ENCODE measurements at places on chromosomes 11 and 22. TPM values are rescaled to one million over a fixed set of nuclear protein-coding genes. Genes with fewer than 3 reads are reported as not detected.
A peak's percentile ranks its signal among the peaks of the same experiment; 100 is the strongest.

Gene TRIM22
- 32.7 TPM for total RNA-seq

Gene RPUSD4
- total RNA-seq, result 21.6 TPM

Gene PRR33
- total RNA-seq, result not detected

DNA sequence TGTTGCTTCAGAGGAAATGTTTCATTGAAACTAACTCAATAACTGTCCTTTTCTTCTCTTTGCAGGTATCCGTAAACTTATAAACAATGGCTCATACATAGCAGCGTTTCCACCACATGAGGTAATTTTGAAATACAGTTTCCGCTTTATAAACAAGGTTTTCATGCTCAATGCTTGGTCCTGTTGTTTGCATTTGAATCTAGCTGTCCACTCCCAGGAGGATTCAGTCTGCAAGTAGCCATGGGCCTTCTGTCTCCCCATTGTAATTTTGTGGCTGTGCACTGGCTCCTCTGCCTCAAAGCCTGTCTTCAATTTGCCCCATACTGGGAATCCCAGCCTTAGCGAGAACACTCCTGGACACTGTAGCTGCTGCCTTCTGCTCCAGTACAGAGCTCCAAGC, 34.7 kb downstream of the MUC15 start:
- no peaks in the 10 kb centered on the region for H3K4me1 ChIP-seq
- no peak for DNase-seq
- no peaks in the 10 kb centered on the region for H3K27me3 ChIP-seq
- no peak overlapping the region for H3K27ac ChIP-seq

DNA sequence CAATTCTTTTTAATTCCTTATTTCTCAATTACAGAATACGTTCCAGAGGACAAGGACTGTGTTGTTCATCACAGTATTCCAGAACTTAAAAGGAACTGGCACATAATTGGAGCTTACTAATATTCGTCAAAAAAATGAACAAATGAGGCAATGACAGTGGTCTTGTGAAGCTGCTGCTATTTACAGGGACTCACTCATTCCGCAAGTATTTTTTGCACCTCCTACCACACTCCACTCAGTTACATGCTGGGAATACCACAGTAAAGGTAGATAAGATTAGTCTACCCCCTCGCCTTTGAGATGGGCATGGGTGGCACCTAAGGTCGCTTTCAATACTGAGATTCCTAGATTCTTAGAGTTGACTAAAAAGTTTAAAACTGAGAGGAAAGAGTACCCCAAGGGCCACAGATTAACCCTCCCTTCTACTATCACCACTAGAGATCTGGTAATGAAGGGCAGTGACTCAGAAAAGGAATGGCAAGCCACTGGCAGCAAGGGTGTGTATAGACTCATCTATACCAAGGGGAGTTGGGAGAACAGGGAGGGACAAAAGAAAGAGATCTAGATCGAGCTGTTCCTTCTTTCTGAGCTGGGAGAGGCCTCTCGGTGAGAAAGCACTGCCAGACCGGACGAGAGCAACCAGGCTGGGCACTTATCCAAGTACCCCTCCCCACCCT, 85.0 kb downstream of the RPL27A start:
- no peak overlapping the region for H3K4me3 ChIP-seq
- H3K4me1 ChIP-seq, result peaks cover 60% of the 10 kb centered on the region
- DNase-seq, result no peak
- H3K27me3 ChIP-seq, result no peaks in the 10 kb centered on the region
- peak overlapping the region; percentile 51 for H3K27ac ChIP-seq

DNA sequence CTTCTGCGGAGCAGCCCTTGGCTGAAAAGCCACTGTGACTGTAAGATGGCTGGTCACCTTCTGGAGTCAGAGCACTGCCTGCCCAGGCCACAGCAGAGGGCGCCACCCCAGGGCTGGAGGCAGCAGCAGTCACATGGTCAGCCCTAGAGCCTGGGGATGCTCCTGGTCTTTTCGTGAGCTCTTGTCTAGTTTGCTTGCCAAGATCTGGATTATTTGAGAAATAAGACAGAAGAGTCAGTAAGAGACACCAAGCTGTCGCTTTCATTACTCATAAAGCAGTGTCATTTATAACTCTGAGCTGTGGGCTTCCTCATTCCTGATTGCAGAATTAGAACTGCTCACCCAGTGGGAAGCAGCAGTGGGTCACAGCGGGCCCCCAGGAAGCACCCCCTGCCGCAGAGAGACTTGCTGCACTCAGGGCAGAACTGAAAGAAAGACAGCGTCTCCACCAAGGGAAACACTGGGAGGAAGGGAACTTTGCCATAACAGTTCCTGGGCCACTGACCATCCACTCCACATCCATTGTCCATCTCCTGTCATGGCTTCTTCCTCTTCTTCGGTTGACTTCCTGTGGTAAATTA, 56.7 kb downstream of the PPP6R2 start:
- H3K27ac ChIP-seq, result no peak overlapping the region
- H3K4me3 ChIP-seq, result no peak overlapping the region
- H3K4me1 ChIP-seq, result peaks cover 17% of the 10 kb centered on the region
- no peaks in the 10 kb centered on the region for H3K36me3 ChIP-seq
- no peaks in the 10 kb centered on the region for H3K27me3 ChIP-seq

DNA sequence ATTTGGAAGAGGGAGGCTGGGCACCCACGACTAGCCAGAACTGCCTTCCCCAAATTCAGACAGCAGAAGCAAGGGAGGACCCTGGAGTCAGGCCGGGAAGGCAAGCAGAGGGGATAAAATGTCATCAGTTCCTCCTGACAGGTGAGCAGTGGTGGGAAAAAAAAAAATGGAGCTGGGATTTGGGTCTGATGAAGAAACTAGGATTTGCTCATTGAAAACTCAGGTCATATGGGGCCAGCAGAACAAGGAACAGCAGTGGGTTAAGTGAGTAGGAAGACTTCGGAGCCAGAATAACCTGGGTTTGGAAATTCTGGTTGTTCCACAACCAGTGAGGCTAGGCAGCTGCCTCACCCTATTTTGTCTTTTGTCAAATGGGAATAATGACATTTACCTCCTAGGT, 28.9 kb upstream of the DRD2 start:
- H3K4me1 ChIP-seq, result no peaks in the 10 kb centered on the region
- H3K36me3 ChIP-seq, result no peaks in the 10 kb centered on the region
- H3K4me3 ChIP-seq, result no peak overlapping the region
- DNase-seq, result peak; percentile 64

Gene KLHDC7B
- 0.49 TPM for total RNA-seq

GRCh38 chr11:16001044-16001568, 355.2 kb downstream of the SOX6 start:
- H3K4me3 ChIP-seq, result no peak overlapping the region
- H3K27ac ChIP-seq, result no peak overlapping the region
- peaks cover 14% of the 10 kb centered on the region for H3K4me1 ChIP-seq

DNA sequence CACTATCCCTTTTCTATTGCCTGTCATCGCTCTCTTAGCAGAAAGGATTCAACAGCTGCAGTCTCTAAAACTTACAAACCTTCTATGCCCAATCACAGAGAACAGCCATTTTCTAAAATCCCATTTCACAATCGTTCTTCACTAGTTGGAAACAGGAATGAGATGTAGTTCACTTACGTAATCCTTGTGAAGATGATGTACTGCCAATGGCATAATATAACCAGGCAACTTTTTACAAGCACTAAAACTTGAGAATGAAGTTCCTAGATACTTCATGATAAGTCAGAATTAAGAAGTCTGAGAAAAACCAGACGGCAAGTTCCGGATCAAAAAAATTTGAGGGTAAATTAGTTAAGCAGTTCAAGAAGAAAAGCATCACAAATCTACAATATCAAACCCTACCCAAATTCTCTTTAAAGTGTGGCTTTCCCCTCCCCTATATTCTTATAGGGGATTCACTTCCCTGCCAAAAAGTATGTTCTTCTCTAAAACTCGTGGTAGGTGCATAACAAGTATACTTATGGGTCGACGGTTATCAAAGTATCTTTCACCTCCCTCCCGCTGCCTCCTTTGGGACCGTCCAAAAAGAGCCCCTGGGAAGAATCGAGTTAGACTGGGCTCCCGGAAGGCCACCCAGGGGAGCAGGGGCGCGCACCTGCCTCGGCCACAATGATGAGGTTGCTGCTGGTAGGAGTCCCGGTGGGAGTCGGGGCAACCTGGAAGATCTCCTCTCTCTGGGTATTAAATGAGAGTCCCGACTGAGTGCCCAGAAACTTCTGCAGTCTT, 666 bp downstream of the MSANTD4 start:
- no peaks in the 10 kb centered on the region for H3K27me3 ChIP-seq
- H3K27ac ChIP-seq, result peak overlapping the region; percentile 80

DNA sequence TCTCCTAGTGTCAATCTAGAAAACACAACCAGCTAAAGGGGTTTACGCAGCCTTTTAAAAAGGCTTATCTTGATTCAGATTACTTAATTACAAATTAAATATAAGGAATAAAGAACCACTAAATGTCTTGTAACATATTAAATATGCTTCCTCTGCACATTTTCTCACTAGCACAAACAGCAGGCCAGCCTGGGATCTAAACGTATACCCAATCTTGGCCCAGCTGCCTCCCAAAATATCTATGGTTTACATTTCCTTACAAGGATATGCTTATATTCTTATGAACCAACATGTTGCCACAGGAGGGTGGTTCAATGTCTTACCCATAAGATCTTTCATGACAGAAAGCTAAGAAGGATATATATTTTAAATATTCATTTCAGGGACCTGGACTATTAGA, 7.7 kb downstream of the LGR4 start:
- H3K4me1 ChIP-seq, result peaks cover 36% of the 10 kb centered on the region
- no peak overlapping the region for H3K27ac ChIP-seq
- H3K27me3 ChIP-seq, result no peaks in the 10 kb centered on the region
- no peak for DNase-seq
- no peaks in the 10 kb centered on the region for H3K36me3 ChIP-seq

Gene CHST1
- total RNA-seq, result 2.0 TPM

DNA sequence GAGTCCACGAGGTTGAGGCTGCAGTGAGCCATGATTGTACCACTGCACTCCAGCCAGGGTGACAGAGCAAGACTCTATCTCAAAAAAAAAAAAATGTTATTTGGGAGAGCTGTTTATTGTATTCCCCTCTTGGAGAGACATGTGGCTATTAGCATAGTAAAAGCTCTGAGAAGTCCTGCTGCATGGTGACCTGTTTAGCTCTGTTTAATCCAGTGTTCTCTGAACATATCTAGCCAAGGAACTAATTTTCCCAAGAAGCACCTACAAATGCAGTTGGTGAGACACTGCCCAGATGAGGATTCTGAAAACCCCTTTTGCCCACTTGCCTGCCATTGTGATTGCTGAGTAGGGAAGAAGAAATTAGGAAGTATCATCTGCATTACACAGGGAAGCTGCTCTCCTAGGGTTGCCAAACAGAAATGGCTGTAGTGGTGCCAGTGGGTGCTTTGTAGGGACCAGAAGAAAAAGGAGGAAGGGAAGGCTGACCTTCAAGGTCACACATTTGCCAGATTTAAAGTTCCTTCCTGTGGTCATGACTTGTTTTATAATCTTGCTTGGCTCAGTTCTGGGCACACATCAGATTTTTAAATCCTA, 15.7 kb downstream of the TIMP3 start:
- H3K4me3 ChIP-seq, result no peak overlapping the region
- peak overlapping the region; percentile 15 for H3K27ac ChIP-seq
- peaks cover 89% of the 10 kb centered on the region for H3K4me1 ChIP-seq
- no peak for DNase-seq
- H3K27me3 ChIP-seq, result no peaks in the 10 kb centered on the region
- no peaks in the 10 kb centered on the region for H3K36me3 ChIP-seq

DNA sequence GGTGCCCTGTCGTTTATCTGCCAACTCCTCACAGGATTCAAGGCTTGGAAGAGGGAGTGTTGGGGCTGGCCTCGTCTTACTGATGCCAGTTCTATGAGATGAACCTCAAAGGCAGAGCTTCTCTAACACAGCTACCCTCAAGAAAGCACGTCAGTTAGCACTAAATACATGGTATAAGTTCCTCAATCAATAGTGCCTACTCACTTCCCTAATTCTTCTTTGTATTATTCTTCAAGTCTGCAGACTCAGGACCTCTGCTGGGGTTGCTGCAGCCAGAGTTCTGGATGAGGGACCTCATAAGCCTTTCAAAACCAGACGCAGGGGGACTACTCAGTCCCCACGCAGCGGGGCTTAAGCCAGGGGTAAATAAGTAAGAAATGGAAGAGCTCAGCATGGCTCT, 118.3 kb downstream of the VPREB1 start:
- no peak overlapping the region for H3K4me3 ChIP-seq
- no peak overlapping the region for H3K27ac ChIP-seq
- H3K36me3 ChIP-seq, result no peaks in the 10 kb centered on the region
- H3K27me3 ChIP-seq, result no peaks in the 10 kb centered on the region
- DNase-seq, result no peak

Gene JHY
- 7.6 TPM for total RNA-seq

DNA sequence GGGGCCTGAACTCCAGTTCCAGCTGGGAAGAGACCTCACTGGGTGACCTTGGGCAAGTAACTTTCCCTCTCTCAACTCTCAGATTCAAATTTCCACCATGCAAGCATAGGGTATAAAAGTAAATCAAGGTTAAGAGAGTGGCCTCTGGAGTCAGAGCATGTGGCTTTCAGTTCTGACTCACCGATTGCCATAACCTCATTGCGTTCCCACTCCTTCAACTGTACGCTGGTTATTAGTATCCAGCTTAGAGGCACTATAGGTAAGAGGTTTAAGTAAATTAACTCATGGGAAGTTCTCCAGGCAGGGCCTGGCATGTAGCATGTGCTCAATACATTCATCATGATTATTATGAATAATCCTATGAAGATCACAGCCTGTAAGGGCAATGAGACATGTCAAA, 88.3 kb downstream of the FBXO7 start:
- no peak overlapping the region for H3K4me3 ChIP-seq
- H3K27me3 ChIP-seq, result no peaks in the 10 kb centered on the region
- no peaks in the 10 kb centered on the region for H3K36me3 ChIP-seq
- peaks cover 60% of the 10 kb centered on the region for H3K4me1 ChIP-seq
- DNase-seq, result no peak

Gene FAM180B
- not detected for total RNA-seq

Gene ELMOD1
- total RNA-seq, result not detected

GRCh38 chr11:107741044-107741823, 29.4 kb upstream of the SLN start:
- no peaks in the 10 kb centered on the region for H3K36me3 ChIP-seq
- H3K27ac ChIP-seq, result no peak overlapping the region
- DNase-seq, result no peak
- H3K27me3 ChIP-seq, result no peaks in the 10 kb centered on the region

GRCh38 chr11:28798286-28798685, 690.1 kb downstream of the METTL15 start:
- H3K36me3 ChIP-seq, result no peaks in the 10 kb centered on the region
- DNase-seq, result no peak
- H3K27me3 ChIP-seq, result no peaks in the 10 kb centered on the region
- H3K4me1 ChIP-seq, result no peaks in the 10 kb centered on the region
- no peak overlapping the region for H3K27ac ChIP-seq
- no peak overlapping the region for H3K4me3 ChIP-seq
